ENCODE measurements at places on chromosomes 11 and 22. TPM values are rescaled to one million over a fixed set of nuclear protein-coding genes. Genes with fewer than 3 reads are reported as not detected.

NKAPD1 gene
- 24.6 TPM for total RNA-seq

ESAM gene
- total RNA-seq = 0.23 TPM

BAIAP2L2 gene
- total RNA-seq = 0.34 TPM

MS4A3 gene
- not detected for total RNA-seq

OR8A1 gene
- total RNA-seq = not detected

GAL3ST1 gene
- total RNA-seq = not detected

FAM83F gene
- total RNA-seq = 0.11 TPM

APOA5 gene
- not detected for total RNA-seq

YAP1 gene
- not detected for total RNA-seq

MMP8 gene
- total RNA-seq = not detected

MEI1 gene
- total RNA-seq = 26.1 TPM

NXPE4 gene
- not detected for total RNA-seq

APOA1 gene
- total RNA-seq = not detected

DBX1 gene
- total RNA-seq = not detected

VSIG10L2 gene
- total RNA-seq = not detected

UBE4A gene
- total RNA-seq = 41.2 TPM

LDLRAD3 gene
- total RNA-seq = 0.76 TPM

OVOL1 gene
- 0.16 TPM for total RNA-seq

CREB3L1 gene
- not detected for total RNA-seq

C11orf65 gene
- total RNA-seq = 0.43 TPM

SLC22A8 gene
- total RNA-seq = not detected

CD3E gene
- 518 TPM for total RNA-seq

CD248 gene
- total RNA-seq = not detected

GAB4 gene
- not detected for total RNA-seq

LRRN4CL gene
- 0.23 TPM for total RNA-seq

TRMT2A gene
- total RNA-seq = 94.1 TPM

NPTXR gene
- total RNA-seq = 1.7 TPM

PAMR1 gene
- total RNA-seq = not detected

OR6T1 gene
- total RNA-seq = not detected

MOV10L1 gene
- not detected for total RNA-seq

LINC01488 gene
- total RNA-seq = not detected

OR5M3 gene
- not detected for total RNA-seq

C11orf52 gene
- not detected for total RNA-seq

KDM4E gene
- not detected for total RNA-seq

RIBC2 gene
- 11.0 TPM for total RNA-seq

TNNI2 gene
- total RNA-seq = 0.27 TPM

MPPED2 gene
- total RNA-seq = not detected

USP2 gene
- 1.0 TPM for total RNA-seq

GLYAT gene
- not detected for total RNA-seq

GSTT2B gene
- total RNA-seq = 0.66 TPM

MOGAT2 gene
- total RNA-seq = not detected

CADM1 gene
- total RNA-seq = 2.9 TPM

OR52H1 gene
- total RNA-seq = 0.30 TPM

MTMR3 gene
- total RNA-seq = 22.1 TPM

HOATZ gene
- not detected for total RNA-seq

GAL gene
- 1.0 TPM for total RNA-seq

EXPH5 gene
- 1.2 TPM for total RNA-seq

NPAS4 gene
- total RNA-seq = 0.09 TPM
